ENCODE measurements at places on chromosomes 4 and X. TPM values are rescaled to one million over a fixed set of nuclear protein-coding genes. Genes with fewer than 3 reads are reported as not detected.

Gene IL1RAPL1
- 0.16 TPM for polyA plus RNA-seq

Gene GAB3
- 0.28 TPM for polyA plus RNA-seq

Gene NHS
- polyA plus RNA-seq = 2.2 TPM

Gene ADH4
- polyA plus RNA-seq = not detected

DNA sequence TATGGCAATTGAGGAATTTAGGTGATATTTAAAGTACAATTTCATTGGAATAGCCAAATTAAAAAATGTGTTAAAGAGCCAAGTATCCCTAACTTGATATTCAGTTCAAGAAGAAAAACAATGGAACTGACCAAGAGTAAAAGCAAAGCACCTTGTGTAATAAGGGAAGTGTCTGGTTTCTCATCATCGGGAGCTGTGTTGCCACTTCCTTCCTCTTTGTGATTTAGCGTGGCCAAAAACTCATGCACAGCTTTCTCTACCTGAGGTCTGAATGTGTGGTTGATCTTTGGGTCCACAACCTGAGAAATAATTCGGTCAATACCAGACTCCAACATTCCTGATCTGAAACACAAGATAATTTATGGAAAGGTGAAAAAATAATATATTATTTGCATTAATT is 12.4 kb downstream of the BOD1L1 start:
- DNase-seq = no peak

DNA sequence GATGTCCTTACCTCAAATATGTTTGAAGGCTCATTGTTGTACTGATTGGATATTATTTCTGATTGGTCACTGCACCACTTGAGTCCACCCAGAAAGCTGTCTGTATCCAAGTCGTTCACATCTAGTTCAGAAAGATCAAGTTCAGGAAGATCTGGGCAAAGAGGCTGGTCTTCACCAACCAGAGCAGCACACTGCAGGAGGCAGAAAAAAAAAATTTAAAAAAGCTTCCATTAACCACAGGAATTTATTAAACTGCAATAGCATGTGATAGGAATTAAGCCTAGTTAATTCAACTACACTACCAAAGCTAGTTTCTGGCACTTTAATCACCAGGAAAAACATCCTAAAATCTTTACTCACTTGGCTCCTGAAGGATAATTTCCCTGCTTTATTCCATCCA is 5.1 kb downstream of the PPARGC1A start:
- no peak for DNase-seq

DNA sequence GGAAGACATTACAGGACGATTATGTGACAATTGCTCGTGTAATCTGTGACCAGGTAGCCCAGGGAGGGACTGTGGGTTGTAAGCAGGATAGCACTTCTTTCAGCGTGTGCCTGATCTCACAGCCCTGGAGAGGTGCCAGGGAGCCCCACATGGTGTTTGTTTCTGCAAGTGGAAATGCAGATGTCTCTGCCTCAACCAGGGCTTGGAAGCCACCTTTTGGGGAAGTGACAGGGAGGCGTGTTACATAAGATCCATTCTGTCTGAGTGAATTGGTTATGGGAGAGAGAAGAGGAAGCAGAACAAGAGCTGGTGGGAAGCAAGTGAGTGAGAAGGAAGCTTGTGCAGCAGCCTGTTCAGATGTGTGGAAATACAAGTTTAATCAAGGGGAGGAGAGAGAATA is 104.5 kb upstream of the GATB start:
- no peak for DNase-seq

- peak; percentile 37 for DNase-seq
Observed at GRCh38 chrX:80808881-80809411, 731 bp downstream of the BRWD3 start.

- DNase-seq = peak; percentile 29
Observed at GRCh38 chr4:8580321-8581093, at the start of gene GPR78. TSS of gene GPR78 (plus strand) at chr4:8580392. CDS start at chr4:8580983, 591 bp downstream.

GRCh38 chrX:23013366-23013765 is 13.6 kb downstream of the DDX53 start:
- DNase-seq = no peak

DNA sequence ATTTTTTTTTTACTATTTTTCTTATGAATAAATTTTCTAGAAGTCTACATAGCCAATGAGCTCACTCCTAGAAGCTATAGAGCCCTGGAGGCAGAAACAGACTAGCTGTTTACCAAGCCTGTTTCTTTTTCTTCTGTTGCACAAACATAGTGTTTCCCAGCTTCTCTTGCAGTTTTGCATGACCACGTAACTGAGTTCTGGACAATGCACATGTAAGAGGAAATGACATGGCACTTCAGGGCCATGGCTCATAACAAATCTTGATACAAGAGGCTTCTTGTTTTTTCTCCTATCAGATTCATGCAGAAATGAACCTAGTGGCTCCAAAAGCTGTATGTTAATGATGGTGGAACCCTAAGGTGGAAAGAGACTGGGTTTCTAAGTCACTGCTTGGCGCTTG is 127.4 kb downstream of the ZNF330 start:
- DNase-seq = peak; percentile 16

- DNase-seq = no peak
Observed at GRCh38 chr4:176957353-176958118, 164.8 kb upstream of the VEGFC start.

- no peak for DNase-seq
Observed at GRCh38 chr4:8046925-8047541, 107.4 kb upstream of the AFAP1 start.

- no peak for DNase-seq
Observed at GRCh38 chrX:1781766-1782165, 166.9 kb downstream of the ASMT start.
